Renal cortical epithelial cell (primary cell): ENCODE measurements at places on chromosomes 2 and 18.

GRCh38 chr2:199019898-199020507 lies 437.7 kb downstream of the SATB2 start:
- peak; percentile 69 for DNase-seq

DNA sequence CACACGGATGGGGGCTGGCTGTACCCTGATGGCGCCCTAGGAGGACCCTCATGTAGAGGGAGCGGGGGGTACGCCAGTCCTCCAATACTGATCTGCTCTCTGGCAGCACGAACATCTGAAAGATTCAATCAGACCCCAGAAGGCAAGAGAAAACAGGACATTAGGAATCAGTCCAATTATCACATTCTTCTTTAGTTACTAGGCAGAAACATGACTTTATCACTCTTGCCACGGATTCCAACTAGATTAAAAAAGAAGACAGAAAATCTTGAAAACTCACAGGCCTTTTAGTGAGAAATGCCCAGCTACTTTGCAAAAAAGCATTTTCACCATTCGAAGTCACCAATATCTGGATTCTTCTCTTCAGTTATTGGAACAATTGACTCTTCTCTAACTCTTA lies 68.4 kb downstream of the ID2 start:
- DNase-seq: no peak

- no peak for DNase-seq
These were observed 859 bp upstream of the INO80D start for GRCh38 chr2:206086716-206087350.

DNA sequence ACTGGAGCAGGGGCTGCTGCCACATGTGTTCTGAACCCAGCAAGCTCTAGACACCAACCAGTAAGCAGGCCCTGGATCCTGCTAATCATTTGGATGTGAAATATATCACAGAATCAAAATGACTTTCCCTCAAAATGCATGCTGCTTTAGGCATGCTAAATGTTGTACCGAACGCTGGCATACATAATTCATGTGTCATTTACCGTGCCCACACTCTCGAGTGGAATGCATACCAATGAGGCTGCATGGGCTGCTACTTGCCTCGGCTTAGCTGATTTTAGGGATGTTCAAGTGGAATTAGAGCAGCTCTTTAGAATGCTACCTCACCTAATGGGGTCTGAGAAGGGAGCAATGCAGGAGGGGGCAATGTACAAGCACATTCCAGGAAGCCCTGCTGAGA lies 509.6 kb upstream of the RAB6C start:
- no peak for DNase-seq

DNA sequence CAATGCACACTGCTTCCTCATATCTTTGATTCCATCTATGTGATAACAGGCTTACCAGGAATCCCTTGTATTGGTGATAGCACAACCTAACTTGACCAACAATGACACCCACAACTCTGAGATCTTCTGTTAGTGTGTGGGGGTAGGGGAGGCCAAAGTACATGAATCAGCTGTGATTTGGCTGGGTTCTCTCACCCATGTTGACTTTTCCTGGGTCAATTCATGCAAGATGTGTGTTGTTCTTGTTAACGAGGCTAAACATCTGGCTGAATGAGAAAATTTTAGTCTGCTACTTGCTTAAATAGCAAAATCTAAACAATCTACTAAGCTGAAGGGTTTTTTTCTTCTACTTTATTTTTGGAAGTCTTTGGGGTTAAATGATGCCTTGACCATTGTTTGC lies 341.2 kb upstream of the SLC14A2 start:
- no peak for DNase-seq

DNA sequence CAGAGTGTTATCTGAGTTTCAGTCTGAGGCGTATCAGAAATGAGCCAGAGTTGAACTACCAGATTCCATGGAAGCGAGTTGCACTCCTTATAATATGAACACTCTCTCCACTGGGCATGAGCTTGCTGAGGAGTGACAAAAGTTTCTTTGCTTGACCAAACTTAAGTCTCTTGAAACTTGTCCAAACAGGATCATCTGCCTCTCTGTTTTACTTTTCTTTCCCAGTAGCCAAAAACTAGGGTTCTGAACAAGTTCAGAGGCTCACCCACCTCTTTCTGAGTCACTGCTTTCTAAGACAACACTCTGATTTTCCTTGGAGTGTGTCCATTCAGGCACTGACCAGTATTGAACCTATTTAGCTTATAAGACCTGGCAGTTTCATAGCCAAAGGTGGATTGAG lies 233.2 kb upstream of the TCF4 start:
- DNase-seq: peak; percentile 77

DNA sequence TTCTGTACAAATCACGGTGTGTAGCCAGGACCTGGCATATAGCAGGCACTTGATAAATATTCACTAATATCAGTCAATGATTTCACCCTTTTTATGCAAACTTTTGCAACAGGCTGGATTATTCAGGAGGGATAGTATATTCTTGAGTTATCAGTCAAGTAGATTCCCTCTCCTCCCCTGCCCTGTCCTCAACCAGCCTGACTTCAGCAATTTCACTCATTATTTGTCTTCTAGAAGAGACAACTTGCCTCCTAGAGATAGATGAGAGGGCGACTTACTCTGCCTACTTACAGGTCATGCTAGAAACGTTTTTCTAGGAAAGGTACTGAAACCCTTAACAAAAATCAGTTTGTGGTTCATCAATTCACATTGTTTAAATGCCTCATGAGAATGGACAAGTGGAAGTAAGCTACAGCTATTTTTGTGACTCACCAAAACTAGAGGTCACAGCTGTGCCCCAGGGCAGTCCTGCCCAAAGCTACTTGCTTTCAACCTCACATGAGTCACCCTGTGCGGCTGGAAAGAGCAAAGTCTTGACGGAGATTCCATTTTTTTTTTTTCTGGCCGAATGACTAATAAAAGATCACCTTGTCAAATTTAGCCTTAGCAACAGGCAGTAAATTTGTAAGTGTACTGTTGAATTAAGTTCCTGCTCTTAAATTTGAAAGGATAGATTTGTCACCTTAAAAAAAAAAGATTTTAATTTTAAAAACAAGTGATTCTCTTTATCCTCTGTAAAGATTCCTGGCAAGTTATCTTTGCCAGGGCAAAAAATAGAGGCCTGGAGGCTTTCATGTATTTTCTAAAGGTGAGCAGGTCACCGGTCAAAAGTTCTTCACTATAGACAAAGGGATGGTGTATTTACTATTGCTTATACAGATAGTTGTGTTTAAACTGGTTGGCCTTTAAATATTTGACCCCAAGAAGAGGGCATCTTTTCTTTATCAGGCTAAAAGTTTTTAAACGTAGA lies 109.0 kb upstream of the SLC35G4 start:
- peak; percentile 99 for DNase-seq

DNA sequence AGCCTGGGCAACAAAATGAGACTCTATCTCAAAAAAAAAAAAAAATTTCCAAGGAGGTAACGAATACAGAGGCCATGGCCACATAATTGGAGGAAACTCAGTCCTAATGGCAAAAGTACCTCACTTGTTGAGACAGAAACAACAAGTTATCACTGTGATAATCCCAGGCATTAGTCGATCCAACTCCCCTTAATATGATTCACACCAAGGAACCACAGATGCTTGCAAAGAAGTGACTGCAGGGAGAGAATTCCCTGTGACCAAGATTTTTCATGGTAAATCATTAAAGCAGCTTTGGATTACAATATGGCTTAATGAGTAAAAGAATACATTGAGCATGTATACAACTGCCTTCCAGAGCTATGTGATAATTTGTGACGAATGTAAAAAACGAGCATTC lies 80.4 kb upstream of the RNU4ATAC start:
- DNase-seq: peak; percentile 77

- no peak for DNase-seq
These were observed 1736.9 kb upstream of the CELF4 start for GRCh38 chr18:39302481-39302880.

- no peak for DNase-seq
These were observed 9.0 kb downstream of the LRRTM4 start for GRCh38 chr2:77513191-77513590.

DNA sequence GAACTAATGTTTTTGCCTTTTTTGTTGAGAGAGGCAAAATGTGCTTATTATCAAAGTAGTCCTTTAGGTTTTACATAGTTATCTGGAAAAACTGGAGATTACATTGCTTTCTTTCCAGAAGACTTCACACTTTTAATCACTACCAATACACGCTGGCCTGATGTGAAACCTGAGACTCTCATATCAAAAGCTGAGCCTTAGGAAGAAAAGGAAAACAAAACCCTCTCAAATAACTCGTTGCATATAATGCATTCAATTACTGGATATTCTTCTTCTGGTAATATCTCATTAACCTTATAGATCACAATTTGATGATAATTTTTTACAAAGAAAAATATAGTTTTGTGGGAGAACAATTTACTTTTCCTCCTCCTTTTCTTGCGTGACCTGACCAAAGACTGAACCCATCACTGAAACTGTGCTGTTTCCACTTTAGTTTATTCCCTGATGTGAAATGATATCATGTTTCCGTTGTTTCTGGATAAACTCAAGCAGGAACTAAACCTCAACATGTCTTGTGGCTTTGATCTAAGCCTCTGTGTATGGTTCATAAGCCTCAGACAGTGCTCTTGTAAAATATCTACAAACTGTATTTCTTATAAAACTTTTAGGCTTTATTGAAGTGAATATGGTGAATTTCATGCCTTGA lies 332.4 kb downstream of the GULP1 start:
- no peak for DNase-seq

GRCh38 chr2:121284463-121285449 lies at the start of gene TFCP2L1:
TFCP2L1 (minus strand) TSS chr2:121285202; CDS start chr2:121285109, 93 bp downstream.
- DNase-seq: no peak

DNA sequence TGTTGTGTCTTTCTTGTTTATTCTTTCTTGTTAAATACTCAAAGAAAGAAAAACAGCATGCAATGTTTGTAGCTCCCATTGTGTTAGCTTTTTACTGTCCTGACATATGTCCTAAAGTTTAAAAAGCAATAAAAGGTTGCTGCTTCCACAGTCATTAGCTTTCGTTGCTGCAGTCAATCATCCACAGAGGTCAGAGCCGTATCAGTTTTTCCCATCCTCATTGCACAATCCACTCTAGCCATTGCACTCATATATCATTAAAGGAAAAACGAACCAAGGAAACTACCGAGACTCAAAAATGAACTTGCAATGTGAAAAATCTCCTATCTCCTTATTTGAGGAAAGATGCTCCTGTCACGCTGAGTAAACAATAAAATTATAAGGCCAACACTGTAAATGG lies 954.1 kb downstream of the DPP10 start:
- DNase-seq: no peak

- no peak for DNase-seq
These were observed 370.2 kb upstream of the SLC14A2 start for GRCh38 chr18:45245091-45245511.

- no peak for DNase-seq
These were observed 219.7 kb downstream of the SLC4A10 start for GRCh38 chr2:161843936-161844335.

DNA sequence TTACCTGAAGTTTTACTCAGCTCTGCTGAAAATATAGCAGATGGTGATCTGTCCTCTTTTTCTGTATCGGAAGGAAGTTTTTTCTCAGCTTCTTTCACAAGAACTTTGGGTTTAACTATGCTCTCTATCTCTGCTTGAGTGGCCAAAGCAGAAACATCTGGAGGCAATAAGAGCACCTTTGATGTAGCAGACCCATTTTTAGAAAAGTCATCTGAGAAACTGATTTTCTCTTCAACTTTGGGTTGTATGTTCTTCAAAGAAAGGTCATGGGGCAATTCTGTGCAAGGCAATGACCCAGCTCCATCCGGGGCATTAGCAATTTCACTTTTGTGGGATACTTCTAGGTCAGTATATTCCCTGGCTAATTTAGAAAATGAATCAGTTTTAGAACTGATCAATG lies 25.2 kb downstream of the RTN4 start:
- DNase-seq: no peak

DNA sequence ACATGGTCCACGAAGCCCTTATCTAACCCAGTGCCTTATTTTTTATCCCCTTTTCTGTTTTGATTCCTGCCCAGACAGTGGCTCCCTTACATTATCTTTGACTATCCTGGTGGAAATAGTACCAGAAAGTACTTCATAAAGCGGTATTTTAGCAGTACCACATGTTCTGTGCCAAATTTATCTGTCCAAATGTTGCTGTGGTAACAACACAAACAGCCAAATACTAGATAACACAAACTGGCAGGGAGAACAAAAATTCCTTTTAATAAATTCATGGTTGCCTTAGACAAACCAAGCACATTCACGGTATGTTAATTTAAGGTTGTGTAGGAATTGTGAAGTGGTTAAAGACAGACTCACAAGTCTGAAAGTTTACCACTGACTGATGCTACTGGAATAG lies 187.9 kb upstream of the LHCGR start:
- DNase-seq: no peak

DNA sequence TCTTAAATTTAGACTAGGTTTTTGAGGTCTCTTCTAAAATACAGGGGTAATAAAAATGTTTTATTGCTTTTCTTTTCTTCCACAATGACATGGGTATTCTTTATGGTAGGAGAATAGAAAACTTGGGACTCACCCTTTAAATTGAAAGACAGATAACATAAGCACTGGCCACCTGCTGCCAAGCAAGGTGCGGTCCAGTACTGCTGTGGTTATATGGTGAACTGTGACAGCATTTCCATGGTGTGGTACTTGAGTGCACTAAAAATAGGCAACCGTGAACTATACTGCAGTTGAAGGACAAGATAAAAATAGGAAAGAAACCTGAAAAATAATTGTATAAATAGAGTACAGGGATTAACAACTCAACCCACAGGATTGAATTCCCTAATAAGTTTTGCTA lies 54.4 kb upstream of the GRB14 start:
- no peak for DNase-seq

- DNase-seq: peak; percentile 80
These were observed 39.4 kb downstream of the CMPK2 start for GRCh38 chr2:6826081-6826913.

GRCh38 chr2:173150087-173150486 lies 74.4 kb downstream of the MAP3K20 start:
- peak; percentile 46 for DNase-seq

DNA sequence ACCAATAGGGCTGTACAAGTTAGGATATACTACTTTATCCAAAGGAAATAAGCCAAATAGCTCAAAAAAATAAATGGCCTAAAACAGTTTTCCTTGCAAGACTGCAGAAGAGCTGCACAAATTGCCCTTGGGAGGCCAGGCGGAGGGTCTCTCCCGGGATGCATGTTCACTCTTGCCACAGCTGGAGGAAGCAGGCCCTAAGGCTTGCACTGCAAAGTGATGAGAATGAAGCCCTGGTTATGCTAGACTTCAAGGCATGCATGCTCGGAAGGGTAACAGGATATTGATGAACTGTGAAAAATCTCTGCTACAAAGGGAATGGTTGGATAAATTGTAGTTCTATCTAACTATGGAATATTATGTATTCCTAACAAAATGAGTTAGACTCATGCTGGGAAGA lies 27.5 kb upstream of the LDLRAD4 start:
- no peak for DNase-seq

GRCh38 chr18:49663899-49664890 lies 102.3 kb downstream of the LIPG start:
- no peak for DNase-seq
